ENCODE measurements at places on chromosomes 16 and 17.

DNA sequence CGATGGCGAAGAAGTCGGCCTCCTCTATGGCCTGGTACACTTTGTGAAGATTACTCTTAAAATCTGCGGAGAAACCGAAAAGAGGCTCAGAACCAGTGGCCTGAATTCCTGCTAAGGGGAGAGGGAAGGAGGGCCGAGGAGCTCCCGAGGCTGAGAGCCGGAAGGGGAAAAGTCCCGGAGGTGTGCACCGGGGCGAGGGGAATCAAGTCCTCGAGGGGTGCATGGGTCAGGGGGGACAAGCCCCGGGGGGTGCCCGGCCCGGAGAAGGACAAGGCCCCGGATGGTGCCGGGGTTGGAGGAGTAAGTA is 495 bp downstream of the PARN start:
- no peak for DNase-seq

GRCh38 chr17:19022747-19023146 is 18.2 kb upstream of the FAM83G start:
- no peak for DNase-seq

- no peak for DNase-seq
Observed at GRCh38 chr16:3580686-3581085, 3.5 kb upstream of the NLRC3 start.

GRCh38 chr17:77006971-77007649 is 133.7 kb upstream of the SEC14L1 start:
- no peak for DNase-seq

- DNase-seq, result no peak
Observed at GRCh38 chr16:17330044-17330443, 140.7 kb downstream of the XYLT1 start.

DNA sequence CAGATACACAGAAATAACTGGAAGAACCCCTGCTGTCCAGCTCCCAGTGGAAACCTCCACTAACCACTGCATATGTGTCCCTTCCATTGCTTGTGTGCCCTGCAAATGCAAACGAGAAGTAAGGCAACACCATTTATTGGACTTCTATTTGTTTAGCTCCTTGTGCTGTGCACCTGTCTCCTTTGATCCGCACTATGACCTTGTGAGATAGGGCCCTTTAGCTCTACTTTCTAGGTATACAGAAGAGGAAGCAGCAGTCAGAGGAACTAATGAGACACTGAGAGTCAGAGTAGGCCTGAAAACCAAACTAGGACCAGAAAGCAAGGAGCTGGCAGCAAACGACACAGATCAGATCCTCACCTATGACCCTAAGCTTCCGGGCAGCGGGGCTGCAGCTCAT is 22.4 kb downstream of the SOX9 start:
- DNase-seq, result no peak

DNA sequence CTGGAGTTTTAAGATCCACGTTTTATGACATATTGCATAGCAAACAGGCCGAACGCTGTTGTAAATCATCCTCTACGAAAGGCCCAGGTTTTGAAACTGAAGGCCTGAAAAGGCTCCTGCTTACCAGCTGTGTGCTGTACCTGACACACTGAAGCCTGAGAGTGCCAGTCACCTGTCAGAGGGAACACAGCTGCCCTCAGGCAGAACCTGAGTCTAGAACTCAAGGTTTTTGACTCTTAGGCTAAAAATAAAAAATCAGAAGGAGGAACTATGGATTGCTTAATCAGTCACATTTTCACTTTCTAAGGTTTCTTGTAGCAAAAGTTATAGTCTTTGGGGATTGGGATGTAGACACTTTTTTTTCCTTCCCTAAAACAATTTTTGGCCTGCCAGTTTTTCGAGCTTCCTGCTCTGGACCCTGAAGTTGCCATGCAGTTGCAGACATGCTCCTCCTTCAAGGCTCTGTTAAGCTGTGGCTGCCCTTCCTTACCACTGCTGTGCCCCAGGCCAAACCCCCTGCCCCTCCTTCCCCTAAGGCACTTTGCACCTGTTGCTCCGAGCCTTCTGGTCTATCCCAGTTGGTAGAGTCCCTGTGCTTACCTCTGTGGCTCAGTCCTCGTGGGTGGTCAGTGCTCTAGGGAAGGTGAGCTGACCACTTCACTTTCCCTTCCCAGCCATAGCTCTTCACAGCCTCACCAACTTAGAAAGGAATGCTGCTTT is 56.6 kb downstream of the TENT4B start:
- no peak for DNase-seq

GRCh38 chr17:7445619-7445968 is 733 bp downstream of the CHRNB1 start:
- DNase-seq, result no peak

DNA sequence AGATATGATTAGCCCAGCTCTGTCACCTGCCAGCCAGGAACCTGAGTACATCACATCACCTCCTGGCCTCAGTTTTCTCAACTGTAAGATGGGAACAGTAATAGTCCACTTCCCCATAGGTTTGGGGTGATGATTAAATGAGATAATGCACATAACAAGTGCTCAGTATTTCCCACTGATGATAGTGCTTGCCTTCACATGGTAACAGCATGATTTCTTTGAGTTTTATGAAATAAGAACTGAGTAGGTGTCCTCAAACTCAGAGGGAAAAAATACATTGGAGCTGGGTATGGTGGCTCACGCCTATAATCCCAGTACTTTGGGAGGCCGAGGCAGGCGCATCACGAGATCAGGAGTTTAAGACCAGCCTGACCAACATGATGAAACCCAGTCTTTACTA is 30.1 kb upstream of the SNN start:
- no peak for DNase-seq
